NCI-H460 (cell line): ENCODE measurements at places on chromosomes 1 and 21. TPM values are rescaled to one million over a fixed set of nuclear protein-coding genes. Genes with fewer than 3 reads are reported as not detected.

Gene AMPD1
- total RNA-seq = not detected in 2 replicates

Gene ABCG1
- 19.9 and 20.3 TPM in 2 replicates for total RNA-seq

GRCh38 chr1:64917328-64917861 is 49.0 kb downstream of the JAK1 start:
- DNase-seq = peak; percentile 72

DNA sequence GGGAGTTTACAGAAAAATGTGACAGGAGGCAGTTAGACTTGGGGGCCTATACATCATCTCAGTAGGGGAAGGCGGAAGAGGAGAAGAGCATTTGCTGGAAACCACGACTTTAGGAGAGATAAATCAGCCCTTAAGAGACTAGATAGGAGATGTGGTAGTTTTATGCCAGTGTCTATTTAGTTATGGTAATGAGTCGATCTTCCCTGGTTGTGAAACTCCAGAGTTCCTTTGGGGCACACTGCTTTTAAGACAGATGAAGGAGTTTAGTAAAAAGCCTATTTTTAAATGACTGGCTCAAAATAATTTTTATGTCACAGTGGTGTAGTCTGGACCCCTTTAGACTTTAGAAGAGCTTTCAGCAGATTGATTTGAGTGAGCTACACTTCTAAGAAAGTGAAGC is 7.8 kb downstream of the PGM1 start:
- DNase-seq = no peak

DNA sequence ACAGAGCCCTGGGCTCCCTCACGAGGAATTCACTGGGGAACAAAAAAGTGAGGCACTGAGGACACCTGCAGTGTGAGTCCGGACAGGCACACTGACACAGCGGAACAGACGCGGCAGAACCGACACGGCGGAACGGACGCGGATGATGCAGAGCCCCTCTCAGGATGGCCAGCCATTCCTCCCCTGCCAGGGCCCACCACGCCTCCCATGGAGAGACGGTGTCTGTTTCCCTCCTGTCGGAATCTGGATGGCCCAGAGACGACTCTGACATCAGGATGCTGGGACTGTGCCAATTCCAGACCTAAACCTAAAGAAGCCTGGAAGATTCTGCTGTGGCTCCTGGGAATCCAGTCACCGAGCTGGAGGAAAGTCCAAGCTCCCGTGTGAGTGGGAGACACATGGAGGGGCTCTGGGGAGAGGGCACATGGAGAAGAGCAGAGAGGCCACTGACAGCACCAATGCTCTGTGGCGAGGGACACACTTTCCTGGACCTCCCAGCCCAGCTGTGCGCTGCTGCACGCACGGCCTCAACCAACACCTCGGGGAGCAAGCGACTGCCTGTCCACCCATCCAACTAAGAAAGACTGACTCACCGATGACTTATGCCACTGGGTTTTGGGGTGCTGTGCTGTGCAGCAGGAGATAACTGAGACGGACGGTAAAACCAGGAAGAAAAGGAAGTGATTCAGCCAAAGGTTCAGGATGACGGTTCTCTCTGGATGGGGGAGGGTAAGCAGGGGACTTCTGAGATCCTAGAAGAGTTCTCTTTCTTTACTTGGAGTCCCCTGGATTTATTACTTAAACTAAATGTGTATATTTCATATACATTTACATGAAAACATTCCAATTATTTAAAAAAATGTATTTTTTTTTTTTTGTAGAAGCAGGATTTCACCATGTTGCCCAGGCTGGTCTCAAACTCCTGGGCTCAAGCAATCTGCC is 23.3 kb downstream of the ZBTB17 start:
- no peak for DNase-seq

- DNase-seq = no peak
Observed at GRCh38 chr1:44021156-44021555, 10.1 kb downstream of the SLC6A9 start.

GRCh38 chr1:156115514-156116374 is 1.2 kb downstream of the LMNA start:
- no peak for DNase-seq

DNA sequence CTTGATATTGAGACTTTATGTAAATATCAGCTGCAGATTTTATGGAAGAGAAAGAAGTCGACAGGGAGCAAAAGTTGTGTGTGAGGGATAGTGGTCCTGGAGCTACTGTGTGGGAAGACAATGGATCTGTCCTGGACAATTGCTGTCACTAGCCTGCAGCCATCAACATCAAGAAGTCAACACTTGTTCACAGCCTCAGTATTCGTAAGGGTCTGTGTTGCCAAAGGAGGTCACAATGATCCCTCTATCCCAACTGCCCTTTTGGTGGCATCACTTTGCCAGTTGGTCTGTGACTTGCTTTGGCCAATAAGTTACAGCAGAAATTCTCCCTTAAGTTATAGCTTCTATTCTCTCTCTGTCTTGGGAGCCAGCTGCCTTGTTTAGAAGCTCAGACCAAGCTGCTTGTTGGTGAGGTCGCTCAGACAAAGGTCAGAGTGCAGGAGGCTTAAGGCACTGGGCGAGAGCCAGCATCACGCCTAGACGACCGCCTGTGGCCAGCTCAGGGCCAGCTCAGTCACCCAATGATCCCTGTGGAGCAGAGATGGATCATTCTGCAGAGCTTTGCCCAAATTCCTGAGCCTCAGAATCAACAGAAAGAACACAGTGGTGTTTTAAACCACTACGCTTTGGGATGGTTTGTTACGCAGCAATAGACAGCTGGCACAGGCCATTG is 134.9 kb downstream of the RHOU start:
- no peak for DNase-seq

DNA sequence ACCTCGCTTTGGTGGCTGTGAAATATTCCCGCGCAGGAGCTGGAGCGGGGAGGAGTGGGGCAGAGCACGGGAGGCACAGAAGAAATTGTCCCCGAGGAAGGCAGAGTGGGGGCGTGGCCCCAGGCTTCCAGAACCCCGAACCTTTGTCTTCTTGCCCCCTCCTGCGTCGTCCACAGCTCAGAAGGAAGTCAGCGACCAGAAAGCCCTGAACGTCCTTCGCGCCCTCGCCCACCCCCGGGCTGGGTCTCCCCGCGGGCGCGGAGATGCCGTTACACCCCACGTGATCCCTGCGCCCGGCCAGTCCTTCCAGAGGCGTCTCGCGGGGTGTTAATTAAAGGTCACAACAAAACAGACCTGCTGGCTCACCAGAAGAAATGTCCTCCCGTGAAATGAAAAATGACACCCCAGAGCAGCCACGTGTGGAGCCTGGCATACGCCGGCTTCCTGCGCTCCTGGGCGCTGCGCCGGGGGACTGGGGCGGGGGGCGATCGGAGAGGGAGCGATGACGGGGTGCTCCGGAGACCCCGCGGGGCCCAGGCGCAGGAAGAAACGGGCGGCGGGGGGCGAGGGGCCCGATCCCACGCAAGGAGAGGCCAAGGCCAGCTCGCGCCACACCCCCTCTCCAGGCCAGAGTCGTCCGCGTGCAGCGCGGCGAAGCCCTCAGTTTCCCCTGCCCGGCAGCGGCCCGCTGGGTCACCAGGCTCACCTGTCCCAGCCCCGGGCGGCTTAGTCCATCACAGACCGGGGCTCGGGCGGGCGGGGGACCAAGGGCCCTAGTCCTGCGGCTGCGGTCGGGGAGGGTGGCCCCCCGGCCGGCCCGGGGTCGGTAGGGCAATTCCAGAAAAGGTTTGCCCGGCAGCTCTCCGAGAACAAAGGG is 995 bp upstream of the KIF26B start:
- no peak for DNase-seq

- no peak for DNase-seq
Observed at GRCh38 chr1:194268839-194269238, 1082.4 kb upstream of the B3GALT2 start.

DNA sequence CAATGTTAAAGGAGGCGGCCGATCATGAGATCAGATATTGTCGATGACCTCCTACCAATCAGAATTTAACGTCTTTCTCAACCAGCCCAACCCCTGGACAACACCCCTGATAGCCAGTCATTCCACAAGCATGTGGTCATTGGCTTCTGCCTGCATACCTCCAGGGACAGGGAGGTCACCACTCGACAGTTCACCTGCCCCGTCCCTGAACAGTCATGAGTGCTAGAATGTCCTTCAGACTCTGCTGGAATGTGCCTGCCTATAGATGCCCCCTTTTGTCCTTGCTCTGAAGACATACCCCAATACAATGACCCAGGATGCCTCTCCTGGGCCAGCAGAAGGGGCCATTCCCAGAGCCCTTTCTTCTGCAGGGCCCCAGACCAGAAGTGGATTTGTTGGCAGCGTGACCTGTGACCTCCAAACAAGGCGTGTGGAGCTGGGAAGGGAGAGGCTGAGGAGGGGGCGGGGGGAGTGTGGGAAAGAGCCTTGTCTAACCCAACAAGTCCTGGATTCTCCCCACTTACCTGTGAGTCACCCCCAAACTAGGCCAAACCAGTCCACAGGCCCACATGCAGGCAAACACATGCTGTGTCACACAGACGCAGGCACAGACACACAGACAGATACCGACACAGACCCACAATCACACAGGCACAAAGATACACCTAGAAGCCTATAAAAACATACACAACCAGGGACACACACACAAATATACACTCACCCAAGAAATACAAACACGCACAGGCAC is 2.2 kb downstream of the CRYBG2 start:
- no peak for DNase-seq

GRCh38 chr1:206949641-206950040 is 3.4 kb upstream of the PIGR start:
- DNase-seq = no peak

DNA sequence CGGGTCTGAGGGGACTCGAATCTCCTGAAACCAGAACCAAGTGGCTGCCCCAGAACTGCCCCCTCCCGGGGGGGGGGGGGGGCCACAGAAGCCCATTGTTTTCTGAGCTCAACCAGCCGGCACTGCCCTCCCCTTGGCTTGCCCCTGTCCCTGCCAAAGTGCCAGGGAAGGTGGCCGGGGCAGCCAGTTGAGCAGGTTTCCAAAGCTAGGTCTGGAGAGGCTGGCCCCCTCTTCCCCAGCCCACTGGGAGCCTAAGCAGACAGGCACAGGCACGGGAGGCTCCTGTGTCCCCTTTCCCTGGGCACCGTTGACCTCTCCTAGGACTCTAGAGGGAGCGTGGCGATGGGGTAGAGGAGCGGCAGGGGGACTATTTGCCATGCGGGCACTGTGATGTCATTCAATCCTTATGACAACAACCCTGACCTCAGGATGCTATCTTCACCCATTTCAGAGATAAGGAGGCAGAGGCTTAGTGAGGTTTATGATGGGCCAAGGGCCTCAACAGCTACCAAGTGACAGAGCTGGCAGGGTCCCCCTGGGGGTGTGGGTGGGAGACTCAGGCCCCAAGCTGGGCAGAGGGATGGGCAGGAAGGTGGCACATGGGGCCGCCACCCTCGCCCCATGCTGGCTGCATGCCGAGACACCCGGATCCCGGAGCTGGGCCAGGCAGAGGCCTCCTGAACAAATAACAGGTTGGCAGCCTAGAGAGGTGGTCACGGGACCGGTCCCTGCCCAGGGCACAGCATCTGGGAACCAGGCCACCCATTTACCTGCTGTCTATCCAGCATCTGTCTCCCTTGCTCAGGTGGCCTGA is 35.0 kb downstream of the RAP1GAP start:
- no peak for DNase-seq

DNA sequence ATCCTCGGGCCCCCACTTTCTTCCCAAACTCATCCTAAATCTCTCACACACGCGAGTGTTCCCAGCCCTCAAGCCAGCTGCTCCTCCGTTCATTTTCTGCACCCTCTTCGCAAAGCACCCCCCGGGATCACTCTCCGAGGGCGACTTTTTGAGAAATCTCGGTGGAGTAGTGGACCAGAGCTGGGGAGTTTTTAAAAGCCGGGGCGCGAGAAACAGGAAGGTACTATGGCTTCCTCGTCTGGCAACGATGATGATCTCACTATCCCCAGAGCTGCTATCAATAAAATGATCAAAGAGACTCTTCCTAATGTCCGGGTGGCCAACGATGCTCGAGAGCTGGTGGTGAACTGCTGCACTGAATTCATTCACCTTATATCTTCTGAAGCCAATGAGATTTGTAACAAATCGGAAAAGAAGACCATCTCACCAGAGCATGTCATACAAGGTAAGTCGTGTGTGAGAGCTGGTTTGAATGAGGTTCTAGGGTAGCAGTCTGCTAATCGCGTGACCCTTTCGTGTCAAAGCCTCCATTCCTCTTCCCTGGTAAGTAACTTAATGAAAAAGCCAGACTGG is 800 bp downstream of the DR1 start:
- DNase-seq = no peak

DNA sequence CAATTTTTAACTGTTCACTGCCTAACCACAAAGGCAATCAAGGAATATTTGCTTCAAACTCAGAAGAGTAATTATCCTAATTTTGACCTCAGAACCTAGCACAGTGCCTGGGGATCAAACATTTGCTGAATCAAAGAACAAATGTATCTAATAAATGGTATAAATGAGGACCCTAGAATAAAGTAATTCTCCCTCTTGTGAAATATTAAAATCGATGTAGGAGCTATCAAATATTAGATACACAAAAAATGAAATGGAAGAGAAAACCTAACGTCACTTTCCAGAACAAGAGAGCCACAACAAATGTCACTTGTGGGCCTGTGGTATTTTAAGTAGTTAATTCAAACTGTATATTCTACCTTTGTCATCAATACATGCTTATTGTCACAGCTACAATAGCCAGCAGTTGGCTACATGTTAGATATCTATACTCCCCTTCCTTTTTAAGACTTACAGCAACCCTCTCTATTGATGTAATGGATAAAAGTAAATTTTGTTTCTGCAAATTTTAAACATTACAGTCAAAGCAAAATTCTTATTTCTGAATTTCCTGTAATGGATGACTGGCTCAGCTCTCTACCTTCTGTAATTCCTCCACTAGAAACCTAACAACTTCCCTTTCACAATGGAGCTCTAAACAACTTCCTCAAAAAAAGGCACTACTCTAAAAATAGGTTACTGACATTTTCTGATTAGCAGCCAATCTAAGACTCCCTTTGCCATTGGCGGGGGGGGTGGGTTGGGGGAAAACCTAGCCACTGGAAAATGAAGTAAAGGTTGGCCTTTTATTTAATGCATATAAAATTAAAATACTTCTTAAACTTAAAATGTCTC is 37.6 kb downstream of the PUM1 start:
- DNase-seq = no peak

DNA sequence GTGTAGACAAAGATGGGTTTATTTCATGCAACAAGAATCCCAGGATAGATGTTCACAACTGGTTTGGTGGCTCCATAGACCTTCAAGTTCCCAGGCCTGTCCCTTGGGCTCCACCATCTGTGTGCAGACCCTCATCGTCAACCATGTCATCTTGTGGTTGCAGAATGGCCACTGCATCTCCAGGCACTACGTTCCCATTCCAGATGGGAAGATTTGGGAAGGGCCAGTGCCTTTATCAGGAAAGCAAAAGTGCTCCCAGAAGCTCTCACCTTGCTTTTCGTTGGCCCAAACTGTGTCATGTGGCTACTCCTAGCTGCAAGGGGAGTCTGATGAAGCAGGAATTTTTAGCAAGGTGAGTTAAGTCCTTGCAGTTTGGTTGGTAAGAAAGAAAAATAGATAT is 12.8 kb downstream of the TMCC2 start:
- DNase-seq = no peak
